ENCODE measurements at places on chromosomes 6 and 20. TPM values are rescaled to one million over a fixed set of nuclear protein-coding genes. Genes with fewer than 3 reads are reported as not detected.

CDSN gene
- not detected for total RNA-seq

GRM1 gene
- not detected for total RNA-seq

HTR1E gene
- not detected for total RNA-seq

REM1 gene
- under 0.01 TPM for total RNA-seq

CTCFL gene
- not detected for total RNA-seq

C20orf204 gene
- not detected for total RNA-seq

SIRPB2 gene
- not detected for total RNA-seq

POPDC3 gene
- total RNA-seq = 13.8 TPM

C20orf202 gene
- total RNA-seq = not detected

CLPSL1 gene
- total RNA-seq = not detected

HRH3 gene
- not detected for total RNA-seq

ADAM33 gene
- 19.6 TPM for total RNA-seq

TRERF1 gene
- 7.5 TPM for total RNA-seq

BTNL2 gene
- not detected for total RNA-seq

OPRL1 gene
- 3.2 TPM for total RNA-seq

TULP1 gene
- total RNA-seq = not detected

SEC23B gene
- 69.3 TPM for total RNA-seq

CTAGE9 gene
- total RNA-seq = not detected

VNN1 gene
- 1.4 TPM for total RNA-seq

MKKS gene
- total RNA-seq = 3.7 TPM

GPSM3 gene
- 9.9 TPM for total RNA-seq

All from myometrial cell (primary cell).